Hypothalamus (tissue), 51 donors: ENCODE measurements at places on chromosomes 1 and 21.
A peak's percentile ranks its signal among the peaks of the same experiment; 100 is the strongest.

GRCh38 chr1:42336978-42337377 lies 1.9 kb upstream of the FOXJ3 start:
- DNase-seq: no peak

- no peak for DNase-seq
Observed at GRCh38 chr1:177705839-177706238, 264.0 kb downstream of the SEC16B start.

DNA sequence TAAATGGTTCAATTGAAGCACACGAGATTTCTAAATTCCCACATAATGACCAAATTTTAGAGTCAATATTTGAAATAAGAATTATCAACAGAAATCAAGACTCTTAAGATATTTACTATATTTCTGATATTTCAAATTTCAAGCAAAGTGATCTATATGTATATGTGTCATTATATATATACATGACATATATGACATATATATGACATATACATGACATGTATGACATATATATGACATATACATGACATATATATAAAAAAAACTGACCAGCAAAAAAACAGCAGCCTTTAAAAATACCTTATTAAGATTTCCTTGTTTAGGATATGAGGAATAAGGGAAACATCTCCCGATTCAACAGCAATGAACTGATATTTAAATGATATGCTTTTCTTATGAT lies 266.2 kb downstream of the FAF1 start:
- DNase-seq: no peak

GRCh38 chr1:77273891-77274290 lies 7.9 kb upstream of the AK5 start:
- no peak for DNase-seq

GRCh38 chr1:47842228-47842919 lies 154.8 kb downstream of the TRABD2B start:
- no peak for DNase-seq

DNA sequence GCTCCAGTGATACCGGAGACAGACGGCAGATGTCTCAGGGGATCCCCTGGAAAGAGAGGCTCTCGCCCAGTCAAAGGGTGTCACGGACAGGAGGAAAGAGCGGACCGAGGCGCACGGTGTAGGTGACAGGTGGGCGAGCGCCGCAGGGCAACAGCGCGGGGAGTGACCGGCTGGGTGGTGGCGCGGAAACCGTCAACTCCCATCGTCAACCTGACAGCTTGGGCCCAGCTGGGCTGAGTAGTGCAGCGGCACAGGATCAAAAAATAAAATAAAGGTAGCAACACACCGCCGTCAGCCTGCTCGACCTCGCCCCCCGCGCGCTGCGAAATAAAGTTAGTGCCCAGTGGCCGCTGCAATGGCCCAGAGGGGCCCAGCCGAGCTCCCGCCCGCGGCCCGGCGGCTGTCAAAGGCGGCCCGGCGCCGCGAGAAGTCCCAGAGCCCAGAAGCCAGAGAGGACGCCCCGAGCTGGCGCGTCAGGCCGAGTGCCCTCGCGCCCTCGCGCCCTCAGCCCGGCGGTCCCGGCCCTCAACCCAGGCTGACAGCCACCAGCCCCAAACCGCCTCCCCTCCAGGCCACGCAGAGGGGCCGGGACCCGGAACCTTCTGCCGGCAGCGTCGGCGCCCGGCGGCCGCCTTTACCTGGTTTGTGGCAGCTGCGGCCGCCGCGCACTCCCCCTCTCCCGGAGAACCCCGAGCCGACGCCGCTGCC lies at the start of gene LYST:
Gene LYST, minus strand, starts transcription at position 702 of the 708 bp plus-strand sequence. CDS start 36,489 bp downstream, outside the sequence.
- DNase-seq: peak; percentile 27

DNA sequence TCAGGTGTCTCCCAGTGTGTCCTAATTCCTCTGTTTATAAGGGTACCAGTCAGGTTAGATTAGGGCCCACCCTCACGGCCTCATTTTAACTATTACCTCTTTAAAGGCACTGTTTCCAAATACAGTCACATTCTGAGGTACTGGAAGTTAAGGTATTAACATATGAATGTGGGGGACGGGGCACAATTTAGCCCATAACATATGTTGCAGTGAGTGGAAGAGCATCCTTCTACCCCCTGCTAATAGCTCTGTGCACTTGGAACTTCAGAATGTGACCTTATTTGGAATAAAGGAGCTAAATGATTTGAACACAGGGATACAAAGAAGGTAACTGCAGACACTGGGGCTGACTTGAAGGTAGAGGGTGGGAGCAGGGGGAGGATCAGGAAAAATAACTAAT lies 67.3 kb upstream of the ADGRL2 start:
- no peak for DNase-seq

DNA sequence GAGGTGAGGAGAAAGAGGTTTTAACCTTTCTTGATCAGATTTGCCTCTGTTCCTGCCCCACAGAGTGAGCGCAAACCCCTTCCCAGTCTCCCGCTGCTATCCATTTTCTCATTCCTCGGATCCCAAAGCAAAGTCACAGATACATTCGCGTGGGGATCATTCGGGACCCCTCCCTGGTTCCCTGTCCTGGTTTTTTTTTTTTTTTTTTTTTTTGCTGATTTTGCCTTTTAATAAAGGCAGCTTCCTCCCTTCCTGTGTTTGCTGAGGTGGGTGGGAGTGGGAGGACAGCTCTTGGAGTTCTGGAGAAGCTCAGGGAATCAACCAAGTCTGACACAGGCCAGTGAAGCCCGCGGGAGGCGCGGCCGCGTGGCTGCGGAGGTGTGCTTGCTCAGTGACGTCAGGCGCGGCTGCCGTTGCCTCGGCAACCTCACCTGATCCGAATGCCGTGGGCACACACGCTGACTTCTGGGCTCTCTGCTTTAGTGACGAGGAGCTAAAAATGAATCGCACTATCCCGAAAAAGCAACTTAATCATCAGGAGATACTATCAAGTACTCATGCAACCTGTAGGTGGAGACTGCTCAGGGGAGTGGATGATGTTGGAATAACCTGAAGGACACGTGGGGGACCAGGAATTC lies 106.4 kb downstream of the TBX19 start:
- peak; percentile 33 for DNase-seq

DNA sequence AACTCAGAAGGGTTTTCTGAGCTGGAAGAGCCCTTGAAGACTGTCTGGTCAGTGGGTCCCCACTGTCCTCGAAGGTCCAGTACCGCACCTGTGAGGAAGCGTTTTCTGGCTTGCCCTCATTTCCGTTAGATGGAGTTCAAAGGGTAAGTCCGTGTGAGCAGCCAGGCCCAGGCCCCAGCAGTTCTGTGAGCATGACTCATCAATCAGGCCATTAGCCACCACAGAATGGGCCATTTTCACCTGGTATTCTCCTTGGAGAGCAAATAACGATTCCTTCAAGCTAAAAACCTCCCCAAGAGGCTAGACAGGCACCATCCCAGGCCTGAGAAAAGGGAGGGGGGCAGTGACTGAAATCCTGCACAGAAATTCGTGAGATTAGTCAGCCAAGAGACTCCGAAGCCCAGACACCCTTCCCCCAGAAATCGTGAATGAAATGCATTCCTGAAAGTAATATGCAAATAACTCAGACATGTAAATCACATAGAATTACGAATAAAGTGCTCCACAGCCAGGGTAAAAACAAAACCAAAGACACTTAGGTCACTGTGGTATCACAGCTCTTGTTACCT lies 66.0 kb downstream of the BCAR3 start:
- DNase-seq: no peak

GRCh38 chr1:166692346-166692745 lies 146.9 kb upstream of the POGK start:
- DNase-seq: no peak

DNA sequence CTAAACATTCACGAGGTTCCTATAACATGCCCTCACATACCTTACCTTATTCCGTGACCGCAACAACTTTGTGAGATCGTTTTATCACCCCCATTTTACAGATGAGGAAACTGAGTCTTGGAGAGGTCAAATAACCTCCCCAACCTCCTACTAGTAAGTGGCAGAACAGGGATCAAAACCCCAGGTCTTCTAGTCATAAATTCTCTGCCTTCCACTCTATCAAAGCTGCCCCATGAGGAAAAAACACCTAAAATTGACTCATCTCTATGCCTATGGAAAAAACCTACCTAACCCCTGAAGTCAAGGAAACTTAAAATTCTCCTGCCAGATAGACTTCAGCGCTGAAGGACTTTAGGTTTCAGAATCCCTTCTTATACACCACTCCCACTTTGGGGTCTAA lies 69.5 kb upstream of the ERRFI1 start:
- DNase-seq: no peak

- DNase-seq: no peak
Observed at GRCh38 chr1:36383240-36383639, 2.5 kb downstream of the STK40 start.

- no peak for DNase-seq
Observed at GRCh38 chr21:45639206-45640000, 4.1 kb upstream of the PCBP3 start.

GRCh38 chr1:227885648-227886502 lies 61.9 kb downstream of the WNT9A start:
- DNase-seq: no peak

DNA sequence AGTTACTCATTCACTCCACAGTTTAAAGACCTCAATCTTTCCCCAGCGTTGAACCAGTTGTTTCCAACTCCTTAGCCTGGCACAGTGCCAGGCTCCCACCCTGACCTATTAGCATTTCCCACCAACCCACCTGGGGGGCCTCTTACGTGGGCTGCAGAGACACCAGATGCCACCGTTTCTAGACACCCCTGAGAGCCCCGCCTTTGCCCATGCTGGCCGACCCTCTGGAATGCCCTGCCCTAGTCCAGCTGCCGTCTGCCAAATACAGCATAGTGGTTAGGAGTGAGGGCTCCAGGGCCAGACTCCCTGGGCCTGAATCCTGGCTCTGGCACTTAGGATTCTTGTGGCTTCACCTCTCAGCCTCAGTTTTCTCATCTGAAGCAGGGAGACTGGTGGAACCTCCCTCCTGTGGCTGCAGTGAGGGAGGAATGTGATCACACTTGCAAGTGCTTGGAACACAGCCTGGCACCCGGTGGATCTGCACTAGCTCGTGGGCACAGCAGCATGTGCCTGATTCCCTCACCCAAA lies 65.2 kb downstream of the TMCO4 start:
- DNase-seq: no peak

- no peak for DNase-seq
Observed at GRCh38 chr1:21783679-21784603, 992 bp upstream of the USP48 start.

DNA sequence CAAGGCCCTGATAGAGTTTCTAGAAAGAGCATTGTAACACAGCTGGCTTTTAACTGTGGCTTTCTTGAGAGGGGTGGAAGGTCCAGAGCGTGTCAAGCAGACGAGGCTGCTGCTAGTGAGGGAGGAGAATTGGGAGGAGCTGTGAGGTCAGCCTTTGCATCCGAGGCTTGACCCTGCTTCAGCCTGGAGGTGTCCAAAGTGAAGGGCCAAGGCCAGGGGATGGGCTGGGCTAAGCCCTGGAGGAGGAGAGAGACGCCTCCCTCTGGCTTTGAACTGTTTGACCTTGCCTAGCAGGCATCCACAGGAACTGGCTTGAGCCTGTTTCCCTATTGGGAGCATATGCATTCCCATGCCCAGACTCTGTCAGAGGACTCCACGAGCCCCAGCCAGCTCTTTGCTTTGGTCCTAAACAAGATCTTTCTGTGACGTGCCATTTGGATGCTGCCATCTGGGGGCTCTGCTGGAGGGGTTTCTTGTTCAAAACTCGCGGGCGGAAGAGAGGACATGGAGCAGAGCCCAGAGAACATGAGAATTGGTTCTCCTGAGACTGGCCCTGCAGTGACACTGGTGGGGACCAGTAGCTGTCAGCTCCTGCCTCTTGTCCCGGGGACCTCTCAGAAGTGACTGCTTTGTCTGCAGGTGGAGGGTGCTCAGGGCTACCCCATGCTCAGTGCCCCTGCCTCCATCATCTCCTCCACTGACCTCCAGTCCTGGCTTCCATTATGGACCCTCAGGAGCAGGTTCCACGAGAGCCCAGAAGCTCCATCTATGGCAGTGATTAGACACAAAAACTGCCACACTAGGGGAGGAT lies 5.5 kb downstream of the ACTRT2 start:
- no peak for DNase-seq

DNA sequence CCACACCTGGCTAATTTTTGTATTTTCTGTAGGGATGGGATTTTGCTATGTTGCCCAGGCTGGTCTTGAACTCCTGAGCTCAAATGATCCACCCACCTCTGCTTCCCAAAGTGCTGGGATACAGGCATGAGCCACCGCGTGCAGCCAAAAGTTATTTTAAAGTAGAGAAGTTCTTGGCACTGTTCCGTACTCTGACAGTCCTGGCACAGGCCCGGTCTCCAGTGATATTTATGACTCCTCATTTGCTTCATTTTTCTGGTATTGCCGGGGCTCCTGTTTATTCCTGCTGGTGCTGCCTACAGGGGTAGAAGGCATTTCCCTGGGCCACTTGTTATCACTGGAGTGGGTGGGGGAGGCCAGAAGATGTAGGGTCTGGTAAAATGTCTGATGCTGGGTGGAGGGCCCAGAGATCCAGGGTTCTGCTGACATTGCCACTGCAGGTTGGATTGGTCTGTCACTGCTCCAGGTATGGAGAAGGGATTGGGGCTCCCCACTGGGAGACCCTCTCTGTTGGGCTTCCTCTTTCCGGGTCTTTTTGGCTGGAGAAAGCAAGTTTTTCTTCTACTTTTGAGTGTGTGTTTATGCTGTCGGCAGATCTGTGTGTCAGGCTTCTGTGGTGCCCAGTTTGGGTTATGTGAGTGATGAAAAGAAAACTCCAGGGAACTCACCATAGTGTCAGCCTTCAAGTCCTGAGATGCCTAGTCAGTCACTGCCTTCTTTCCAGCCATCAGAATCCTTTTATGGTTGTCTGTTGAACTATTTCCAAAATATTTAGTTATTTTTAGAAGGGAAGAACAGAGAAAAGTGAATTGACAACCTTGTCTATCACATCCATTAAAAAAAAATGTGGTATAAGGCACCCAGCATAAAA lies 4.5 kb downstream of the MROH7 start:
- DNase-seq: no peak

DNA sequence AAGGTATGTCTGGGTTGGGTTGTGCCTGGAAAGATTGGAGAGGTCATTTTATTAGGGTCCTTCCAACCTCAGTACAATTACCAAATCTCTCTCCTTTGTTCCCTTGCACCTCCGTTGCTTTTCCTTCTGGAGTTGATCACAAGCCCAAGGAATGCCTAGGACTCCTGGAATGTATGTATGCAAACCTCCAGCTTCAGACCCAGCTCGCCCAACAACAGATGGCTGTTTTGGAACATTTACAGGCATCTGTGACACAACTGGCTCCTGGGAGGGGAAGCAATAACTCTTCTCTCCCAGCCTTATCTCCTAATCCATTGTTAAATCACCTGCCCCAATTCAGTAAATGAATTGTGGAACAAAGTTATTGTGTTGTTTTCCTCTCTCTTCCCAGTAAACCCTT lies 8.3 kb downstream of the TSACC start:
- DNase-seq: no peak
